Vagina (tissue), 2 donors: ENCODE measurements at places on chromosomes 5 and 9.

- no peak for DNase-seq
Observed at GRCh38 chr5:129630101-129630500, 117.8 kb upstream of the MINAR2 start.

GRCh38 chr5:157278319-157279037 is 12.6 kb downstream of the CYFIP2 start:
- no peak for DNase-seq

GRCh38 chr5:65750938-65751337 is 28.9 kb downstream of the NLN start:
- no peak for DNase-seq

DNA sequence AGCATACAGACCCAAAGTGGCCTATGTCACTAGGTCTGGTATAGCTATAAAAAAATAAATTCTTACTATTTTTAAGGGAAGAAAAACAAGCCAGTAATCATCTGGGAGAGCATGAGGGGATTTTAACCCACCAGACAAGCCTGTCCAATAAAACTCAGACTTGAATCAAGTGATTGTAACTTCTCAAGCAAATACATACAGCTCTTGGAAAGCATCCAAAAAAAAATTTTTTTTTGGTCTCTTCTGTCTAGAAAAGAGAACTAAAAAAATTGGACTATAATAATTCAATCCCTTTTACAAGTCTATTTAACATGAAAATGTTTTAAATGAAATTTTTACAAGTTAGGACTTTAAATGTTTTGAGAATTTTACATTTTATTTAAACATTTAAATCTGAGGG is 61.7 kb downstream of the FBXL17 start:
- DNase-seq, result no peak

DNA sequence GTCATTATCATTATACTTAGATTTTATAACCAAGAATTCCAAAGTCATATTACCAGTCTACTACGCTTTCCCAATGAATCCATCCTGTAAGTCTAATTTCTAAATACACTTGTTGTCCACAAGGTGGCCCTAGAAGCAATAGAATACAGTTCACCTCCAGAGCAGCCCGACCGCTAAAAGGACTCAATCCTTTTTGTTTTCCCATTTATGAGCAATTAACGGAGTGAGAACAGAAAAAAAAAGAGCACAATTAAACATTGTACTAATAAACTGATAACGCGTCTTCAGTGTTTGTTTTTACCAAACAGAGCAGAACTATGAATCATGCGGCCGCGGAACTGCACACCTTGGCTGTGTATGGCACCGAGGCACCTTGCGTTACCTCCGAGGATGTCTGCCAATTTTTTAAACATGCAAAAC is 160.7 kb upstream of the DAPK1 start:
- no peak for DNase-seq

DNA sequence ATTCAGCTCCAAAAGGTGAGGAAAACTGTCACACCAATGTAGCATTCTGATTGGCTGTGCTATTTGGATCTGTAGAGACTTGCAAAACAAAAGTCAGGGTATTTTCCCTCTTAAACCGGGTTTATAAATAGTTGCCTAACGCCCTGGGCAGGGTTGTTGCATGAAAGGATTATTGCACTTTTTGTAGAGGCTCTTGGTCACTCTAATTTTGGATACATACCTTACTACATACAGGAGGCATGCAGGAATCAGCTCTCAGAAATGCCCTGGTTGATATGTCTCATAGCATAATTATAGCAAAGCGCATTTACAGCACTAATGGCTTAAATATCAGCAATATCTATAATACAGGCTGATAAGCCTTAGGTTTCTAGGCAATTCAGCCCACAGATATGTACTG is 200.0 kb upstream of the GDNF start:
- DNase-seq, result no peak

- no peak for DNase-seq
Observed at GRCh38 chr5:113128082-113128481, 151.5 kb downstream of the DCP2 start.
